Neuronal stem cell (in vitro differentiated cells): ENCODE measurements at places on chromosomes 12 and 14.

DNA sequence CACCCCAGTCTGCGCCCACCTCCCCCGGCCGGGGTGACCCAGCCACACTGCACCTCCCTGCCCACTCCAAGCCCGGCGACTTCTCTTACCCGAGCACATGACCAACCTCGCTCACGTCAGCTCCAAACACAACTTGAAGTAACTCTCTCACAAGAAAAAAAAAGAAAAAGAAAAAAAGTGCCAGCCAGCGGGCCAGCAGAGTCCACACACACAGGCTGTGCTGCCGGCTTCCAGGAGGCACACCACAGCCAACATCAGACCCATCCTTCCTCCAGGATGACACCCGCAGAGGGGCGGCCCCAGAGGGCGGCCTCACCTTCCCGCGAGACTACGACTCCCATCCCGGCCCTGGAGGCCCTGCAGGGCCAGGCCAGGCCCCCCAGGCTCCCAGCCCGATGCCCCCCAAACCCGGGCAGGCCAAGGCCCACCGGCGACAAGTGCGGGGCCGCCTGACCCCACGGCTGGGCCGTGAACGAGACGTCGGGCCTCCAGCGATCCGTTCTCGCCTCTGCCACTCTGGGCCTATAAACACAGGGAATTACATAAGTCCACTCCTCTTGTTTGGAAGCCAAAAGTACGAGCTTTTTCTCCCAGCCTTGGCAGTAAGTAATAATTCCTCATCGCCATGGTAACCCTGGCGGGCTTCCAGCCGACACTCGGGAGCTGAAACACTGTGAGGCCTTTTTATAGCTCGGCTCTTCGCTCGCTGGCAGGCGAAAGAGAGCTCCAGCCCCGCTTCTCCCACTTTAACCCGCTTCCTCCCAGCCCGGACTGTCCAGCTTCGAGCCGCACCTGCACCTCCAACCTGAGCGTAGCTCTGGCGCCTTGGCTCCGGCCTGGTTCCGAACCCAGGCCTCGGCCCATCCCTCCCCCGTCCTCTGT, 49.1 kb downstream of the NCOR2 start:
- DNase-seq = peak; percentile 75

GRCh38 chr14:55752580-55753390, 172.8 kb downstream of the KTN1 start:
- DNase-seq = no peak

DNA sequence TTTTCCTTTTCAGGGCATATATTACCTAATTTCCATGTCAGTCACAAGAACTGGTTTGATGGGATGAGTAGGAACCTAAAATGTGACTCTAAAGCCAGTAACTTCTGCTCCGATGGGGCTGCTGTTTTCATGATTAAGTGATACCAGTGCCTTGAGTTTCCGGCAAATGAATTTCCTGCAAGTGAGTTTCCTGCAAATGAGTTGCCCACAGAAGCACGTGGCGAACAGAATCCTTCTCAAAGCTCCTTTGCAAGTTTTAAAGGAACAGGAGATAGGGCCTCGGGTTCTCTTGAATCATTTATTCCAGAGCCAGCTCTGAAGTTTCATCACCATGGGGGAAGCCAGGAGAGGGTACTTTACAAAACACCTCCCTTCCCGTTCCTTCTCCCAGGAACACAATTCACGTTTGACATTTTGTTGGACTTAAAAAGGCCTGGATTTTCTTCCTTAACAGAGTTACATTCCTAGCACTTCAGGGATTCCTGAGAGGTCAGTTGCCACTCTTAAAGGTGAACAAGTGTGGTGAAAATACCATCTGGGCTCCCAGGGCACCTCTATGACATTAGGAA, 2.2 kb upstream of the PPTC7 start:
- DNase-seq = no peak

GRCh38 chr12:18432206-18432605, 170.9 kb downstream of the PIK3C2G start:
- DNase-seq = no peak

- DNase-seq = no peak
Measured at GRCh38 chr12:121858662-121859572, at the start of gene HPD. Gene HPD (minus strand): TSS chr12:121858859. CDS start chr12:121858823, 36 bp downstream.

GRCh38 chr12:74259199-74259598, 278.4 kb upstream of the ATXN7L3B start:
- no peak for DNase-seq

- peak; percentile 51 for DNase-seq
Measured at GRCh38 chr12:64610660-64611340, 505 bp downstream of the RASSF3 start.

GRCh38 chr12:38646146-38646545, 259.2 kb downstream of the CPNE8 start:
- DNase-seq = no peak

- DNase-seq = no peak
Measured at GRCh38 chr12:120625557-120626419, 14.6 kb upstream of the CABP1 start.

DNA sequence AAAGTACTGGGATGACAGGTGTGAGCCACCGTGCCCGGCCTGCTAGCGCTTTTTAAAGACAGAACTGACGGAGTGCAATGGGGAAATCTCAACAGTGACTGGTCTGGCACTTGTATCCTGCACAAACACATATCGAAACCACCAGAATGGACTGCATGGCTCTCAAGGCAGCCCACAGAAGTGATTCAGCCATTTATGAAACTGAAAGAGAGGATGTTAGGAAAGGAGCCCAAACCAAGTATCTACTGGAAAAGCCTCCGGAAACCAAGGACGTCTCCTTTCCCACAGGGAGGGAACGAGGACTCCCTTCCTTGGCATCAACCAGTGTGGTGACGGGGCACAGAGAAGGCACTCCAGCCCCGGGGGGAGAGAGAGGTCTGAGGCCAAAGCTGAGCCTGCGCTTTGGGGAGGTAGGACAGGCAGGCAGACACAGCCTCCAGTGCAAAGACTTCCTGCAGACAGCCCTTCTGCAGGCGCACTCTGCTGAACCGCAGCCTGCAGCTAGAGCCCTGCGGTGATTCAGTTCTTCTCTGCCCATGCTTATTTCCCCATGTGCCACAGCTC, 16.5 kb downstream of the SLC15A4 start:
- no peak for DNase-seq

DNA sequence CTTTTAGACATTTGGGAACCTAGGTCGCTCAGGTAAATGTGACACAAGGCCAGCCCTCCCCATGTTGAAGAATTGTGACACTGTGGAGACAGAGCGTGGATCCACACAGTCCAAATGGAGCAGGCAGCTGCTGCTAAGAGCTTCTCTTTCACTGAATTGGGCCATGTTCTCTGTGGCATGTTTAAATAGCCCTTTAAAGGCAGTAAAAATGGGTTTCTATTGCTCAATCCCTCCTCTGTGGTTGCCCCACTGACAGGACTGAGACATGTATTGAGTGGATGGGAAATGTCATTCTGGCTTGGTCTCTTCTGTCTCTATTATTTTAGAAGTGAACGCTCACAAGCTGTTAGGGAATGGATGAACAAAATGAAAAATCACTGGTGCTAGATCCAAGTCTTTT, 84.0 kb upstream of the PRICKLE1 start:
- no peak for DNase-seq

GRCh38 chr12:7203109-7203508, 13.6 kb downstream of the PEX5 start:
- DNase-seq = no peak

- DNase-seq = no peak
Measured at GRCh38 chr14:85223667-85224066, 306.3 kb upstream of the FLRT2 start.

DNA sequence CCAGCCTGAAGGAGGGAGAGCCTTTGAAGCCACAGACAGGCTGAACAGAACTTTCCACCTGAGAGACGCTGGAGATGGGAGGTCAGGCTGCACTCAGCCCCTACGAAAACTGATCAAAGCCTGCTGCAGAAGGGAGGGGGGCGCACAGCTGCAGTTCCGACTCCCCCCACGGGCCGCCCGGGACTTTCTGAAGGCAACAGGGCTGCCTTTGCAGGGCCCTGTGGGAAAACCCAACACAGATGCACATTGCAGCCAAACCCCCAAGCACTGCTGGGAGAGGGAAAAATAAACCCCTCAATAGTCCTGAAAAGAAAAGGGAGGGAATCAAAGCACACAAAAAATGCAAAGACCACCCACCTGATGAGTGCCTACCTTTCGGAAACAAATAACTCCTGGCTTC, 290.6 kb downstream of the ZFP36L1 start:
- DNase-seq = no peak

DNA sequence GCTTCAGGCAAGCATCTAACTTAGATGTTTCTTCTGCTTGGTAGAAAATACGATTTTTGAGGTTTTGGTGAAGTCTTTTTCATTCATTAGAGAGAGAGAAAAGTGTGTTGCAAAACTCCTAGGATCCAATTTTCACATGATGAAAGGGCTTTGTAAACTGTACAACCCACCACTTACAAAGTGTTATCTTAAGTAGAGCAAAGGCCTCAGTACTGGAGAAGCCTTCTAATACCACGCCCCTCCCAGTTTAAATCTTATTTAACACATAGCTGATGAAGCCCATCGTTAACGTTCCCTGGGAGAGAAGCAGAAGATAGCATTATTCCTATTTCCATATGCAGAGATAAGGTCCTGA, 869 bp downstream of the APOLD1 start:
- DNase-seq = no peak

DNA sequence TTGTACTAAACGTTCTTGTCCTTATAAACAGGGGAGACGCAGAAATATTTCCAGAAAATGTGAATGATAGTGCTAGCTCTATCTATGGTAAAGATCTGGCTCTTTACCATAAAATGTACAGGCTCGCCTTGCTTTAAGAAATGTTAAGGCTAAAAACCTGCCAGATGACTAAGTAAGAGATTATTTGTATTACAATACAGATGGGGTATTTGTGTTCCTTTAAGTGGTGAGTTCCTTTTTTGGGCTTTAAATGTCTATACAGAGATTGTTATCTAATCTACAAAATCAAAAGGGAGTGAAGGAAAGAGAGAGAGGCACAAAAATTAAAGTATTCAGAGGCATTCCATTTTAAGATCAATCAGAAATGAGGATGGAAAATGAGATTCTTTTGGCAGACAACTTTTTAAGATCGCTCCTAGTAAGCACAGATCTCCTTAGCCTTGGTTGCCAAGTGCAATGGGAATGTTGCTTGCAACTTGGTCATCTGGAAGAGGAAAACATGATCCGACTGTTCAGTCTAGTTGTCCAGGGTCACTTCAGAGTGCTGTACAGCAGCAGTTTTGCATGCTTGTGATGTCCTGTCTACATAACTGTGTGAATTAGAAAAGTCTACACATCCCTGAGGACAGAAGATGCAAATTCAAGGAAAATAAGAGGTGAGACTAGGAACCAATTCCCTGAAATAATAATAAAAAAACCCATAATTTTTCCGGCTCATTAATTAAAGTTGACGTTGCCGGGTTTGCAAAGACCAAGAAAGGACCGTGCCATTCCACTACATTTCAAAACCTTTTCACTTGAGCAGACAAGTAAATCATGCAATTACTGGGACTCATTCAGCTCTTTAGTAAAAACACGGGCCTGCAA, 380.8 kb downstream of the EGLN3 start:
- no peak for DNase-seq

GRCh38 chr14:53510281-53510912, 357.3 kb upstream of the DDHD1 start:
- DNase-seq = no peak

DNA sequence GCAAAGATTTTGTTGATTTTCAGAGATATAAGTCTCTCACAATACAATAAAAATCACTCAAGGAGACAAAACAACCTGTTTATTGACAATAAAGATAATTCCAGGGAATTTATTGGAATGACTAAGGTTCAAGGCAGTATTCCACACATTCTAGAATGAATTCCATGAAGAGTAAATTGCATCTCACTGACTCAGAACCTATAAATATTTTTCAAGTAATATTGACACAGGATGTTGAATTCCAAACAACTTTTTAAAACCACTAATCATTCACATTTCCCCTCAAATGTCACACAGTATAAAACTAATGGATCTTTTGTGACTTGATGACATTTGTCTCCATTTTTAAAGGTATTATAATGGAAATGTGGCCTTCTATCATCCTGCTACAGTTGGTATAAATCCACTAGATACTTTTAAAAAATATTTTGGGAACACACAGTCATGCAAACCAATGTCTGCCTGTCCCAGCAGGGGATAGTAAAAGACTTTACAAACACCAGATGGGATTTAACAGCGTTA, 42.1 kb upstream of the LGR5 start:
- no peak for DNase-seq

DNA sequence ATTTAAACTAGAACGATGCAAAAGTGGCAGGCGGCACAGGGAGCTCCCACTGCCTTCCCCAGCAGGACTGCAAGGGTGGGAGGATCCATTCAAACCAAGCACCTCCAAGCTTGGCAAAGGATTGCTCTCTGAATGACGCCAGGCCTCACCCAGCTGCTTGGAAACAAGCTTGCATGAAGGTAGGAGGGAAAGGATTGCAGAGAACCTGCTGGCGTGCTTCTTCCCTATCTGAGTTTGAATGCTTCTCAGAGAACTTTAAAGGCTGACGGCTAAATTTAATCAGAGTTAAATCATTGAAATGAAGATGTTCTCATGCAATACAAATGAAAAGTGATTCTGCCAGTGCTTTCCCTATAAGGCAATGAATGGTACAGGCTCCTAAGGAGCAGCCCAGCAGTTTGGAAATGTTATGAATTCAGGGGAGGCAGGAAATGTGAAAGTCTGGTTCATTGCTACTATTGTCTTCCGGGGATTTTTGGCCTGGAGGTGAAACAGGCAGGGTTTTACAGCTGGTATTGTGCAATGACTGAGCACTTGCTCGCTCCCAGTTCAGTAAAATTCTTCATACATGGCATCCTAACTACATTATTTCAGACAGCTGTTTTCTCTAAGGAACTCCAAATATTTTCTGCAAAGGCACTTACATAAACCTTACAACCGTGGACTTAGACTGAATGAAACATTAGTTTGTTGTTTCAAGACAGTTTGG, 31.9 kb upstream of the DUSP6 start:
- no peak for DNase-seq
